ENCODE measurements at places on chromosomes 2 and 18. TPM values are rescaled to one million over a fixed set of nuclear protein-coding genes. Genes with fewer than 3 reads are reported as not detected.

DNA sequence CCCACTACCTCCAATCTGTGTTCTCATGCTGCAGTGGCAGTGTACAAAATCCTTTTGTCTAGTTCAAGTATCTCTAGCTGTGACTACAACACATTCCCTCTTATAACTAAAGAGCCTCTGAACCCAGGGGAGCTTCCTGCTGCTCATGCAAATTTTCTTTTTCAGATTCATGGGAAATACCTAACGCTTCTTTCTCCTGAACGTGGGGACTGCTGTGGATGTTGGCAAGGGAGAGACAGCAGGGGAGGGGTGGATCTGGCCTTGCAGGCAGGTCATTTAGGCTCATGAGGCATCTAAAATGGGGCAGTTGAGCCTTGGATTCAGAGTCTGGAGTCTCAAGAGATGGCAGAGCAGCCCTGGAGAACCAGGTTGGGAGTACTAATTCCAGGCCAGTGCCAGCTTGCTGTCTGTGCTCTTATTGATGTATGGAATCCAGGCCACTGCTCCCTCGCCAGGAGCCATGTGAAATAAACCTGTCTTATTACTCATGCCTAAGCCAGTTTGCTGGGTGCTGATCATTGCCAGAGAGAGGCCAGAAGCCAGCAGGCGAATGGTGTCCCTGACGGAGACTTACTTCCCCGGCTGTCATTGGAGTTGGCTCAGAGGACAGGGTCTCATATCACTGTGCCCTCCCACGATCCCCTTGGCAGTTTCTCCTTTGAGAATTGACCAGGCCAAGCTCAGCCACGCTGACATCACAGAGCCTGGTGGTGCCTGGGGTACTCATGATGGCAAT is 29.2 kb upstream of the TNP1 start:
- no peak for DNase-seq

- DNase-seq, result no peak
These were observed 221.6 kb downstream of the LPIN1 start for GRCh38 chr2:11967946-11968465.

Gene CHST10
- not detected for total RNA-seq

DNA sequence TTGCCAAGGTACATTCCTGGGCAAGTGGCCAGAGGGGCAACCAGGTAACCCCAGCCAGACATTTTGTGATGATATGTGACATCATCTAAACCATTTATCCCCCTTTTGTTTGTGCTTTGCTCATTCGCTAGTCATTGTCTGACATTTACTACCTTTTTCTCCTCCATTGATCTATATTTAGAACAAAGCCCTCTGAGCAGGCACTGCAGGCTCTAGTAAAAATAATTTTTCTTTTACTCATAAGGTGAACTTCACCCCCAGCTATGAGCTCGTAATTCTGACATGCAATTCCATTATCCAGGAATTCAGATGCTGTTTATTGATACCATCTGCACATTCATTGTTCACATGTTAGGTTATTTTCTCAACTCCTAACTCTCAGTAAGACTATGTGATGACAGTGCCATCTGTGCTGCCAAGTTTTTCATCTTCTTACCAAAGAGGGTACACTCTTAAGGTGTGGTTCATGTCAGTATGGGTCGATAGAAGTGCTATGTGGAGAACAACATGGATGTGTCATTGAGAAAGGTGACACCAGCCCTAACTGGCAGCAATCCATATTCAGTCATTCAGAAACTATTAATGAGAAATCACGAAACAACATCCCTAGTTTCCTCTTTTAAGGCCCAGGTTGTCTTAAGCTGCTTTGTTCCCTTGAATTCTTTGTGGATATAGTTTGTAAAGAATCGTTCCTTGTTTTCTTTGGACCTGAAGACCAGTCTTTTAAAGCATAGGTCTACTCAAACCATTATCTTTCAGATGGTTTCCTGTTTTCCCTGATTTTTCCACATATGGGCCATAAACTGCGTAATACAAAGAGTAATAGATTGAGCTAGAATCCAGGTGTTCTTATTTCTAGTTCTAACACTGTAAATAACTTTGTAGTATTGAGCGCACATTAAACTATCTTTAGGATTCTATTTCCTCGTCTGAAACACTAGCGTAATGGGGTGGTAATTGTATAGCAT is 978.1 kb upstream of the CDH2 start:
- peak; percentile 61 for DNase-seq

Gene ANKRD36B
- total RNA-seq, result 34.0 TPM

Gene TMEM37
- 1.2 TPM for total RNA-seq
